ENCODE measurements at places on chromosomes 6 and 20. TPM values are rescaled to one million over a fixed set of nuclear protein-coding genes. Genes with fewer than 3 reads are reported as not detected.

The TSHZ2 gene
- not detected for total RNA-seq

The SYNGAP1 gene
- total RNA-seq = 14.9 TPM

The MLN gene
- total RNA-seq = not detected

The BANF2 gene
- not detected for total RNA-seq

The C6orf58 gene
- total RNA-seq = not detected

The APOM gene
- 0.98 TPM for total RNA-seq

The TRIM40 gene
- not detected for total RNA-seq

The FOXQ1 gene
- not detected for total RNA-seq

The MAP7 gene
- 15.3 TPM for total RNA-seq

The SNAI1 gene
- total RNA-seq = not detected

The CASS4 gene
- 1.5 TPM for total RNA-seq

The DNAH8 gene
- total RNA-seq = not detected

The MTFR2 gene
- total RNA-seq = 2.0 TPM

The NTSR1 gene
- total RNA-seq = 0.11 TPM

The ALDH5A1 gene
- total RNA-seq = 1.3 TPM

The COL11A2 gene
- 0.22 TPM for total RNA-seq

The OTOR gene
- not detected for total RNA-seq

The TMEM217 gene
- total RNA-seq = 2.4 TPM

The SLC35D3 gene
- total RNA-seq = not detected

The MANEA gene
- 14.9 TPM for total RNA-seq

The LYRM2 gene
- total RNA-seq = 14.0 TPM

The HLA-DMB gene
- under 0.01 TPM for total RNA-seq

The CARMIL1 gene
- total RNA-seq = 64.4 TPM

The CALHM4 gene
- not detected for total RNA-seq

The SRMS gene
- not detected for total RNA-seq

The RAET1L gene
- 0.22 TPM for total RNA-seq

The NRM gene
- 9.2 TPM for total RNA-seq

The OLIG3 gene
- total RNA-seq = not detected

The DPPA5 gene
- not detected for total RNA-seq

The SMLR1 gene
- total RNA-seq = not detected

The MYLK2 gene
- not detected for total RNA-seq

The KCNQ5 gene
- 0.43 TPM for total RNA-seq

The DEFB121 gene
- total RNA-seq = not detected

The MROH8 gene
- 3.1 TPM for total RNA-seq

The NNAT gene
- total RNA-seq = 106 TPM

The IGF2R gene
- 85.2 TPM for total RNA-seq

The MUC21 gene
- not detected for total RNA-seq

The COL12A1 gene
- 301 TPM for total RNA-seq

The STMND1 gene
- not detected for total RNA-seq

The RIMS4 gene
- total RNA-seq = under 0.01 TPM

The C20orf141 gene
- total RNA-seq = not detected

The HCK gene
- total RNA-seq = not detected

The PHACTR2 gene
- 76.2 TPM for total RNA-seq

The CCM2L gene
- total RNA-seq = not detected

The TRIM39 gene
- 18.0 TPM for total RNA-seq

The NOX3 gene
- not detected for total RNA-seq

The LGSN gene
- total RNA-seq = not detected

The PI16 gene
- not detected for total RNA-seq

The IL17A gene
- not detected for total RNA-seq

The SLPI gene
- not detected for total RNA-seq

The SLC32A1 gene
- total RNA-seq = not detected

All from placental epithelial cell (primary cell).